ENCODE measurements at places on chromosomes 16 and 17.

DNA sequence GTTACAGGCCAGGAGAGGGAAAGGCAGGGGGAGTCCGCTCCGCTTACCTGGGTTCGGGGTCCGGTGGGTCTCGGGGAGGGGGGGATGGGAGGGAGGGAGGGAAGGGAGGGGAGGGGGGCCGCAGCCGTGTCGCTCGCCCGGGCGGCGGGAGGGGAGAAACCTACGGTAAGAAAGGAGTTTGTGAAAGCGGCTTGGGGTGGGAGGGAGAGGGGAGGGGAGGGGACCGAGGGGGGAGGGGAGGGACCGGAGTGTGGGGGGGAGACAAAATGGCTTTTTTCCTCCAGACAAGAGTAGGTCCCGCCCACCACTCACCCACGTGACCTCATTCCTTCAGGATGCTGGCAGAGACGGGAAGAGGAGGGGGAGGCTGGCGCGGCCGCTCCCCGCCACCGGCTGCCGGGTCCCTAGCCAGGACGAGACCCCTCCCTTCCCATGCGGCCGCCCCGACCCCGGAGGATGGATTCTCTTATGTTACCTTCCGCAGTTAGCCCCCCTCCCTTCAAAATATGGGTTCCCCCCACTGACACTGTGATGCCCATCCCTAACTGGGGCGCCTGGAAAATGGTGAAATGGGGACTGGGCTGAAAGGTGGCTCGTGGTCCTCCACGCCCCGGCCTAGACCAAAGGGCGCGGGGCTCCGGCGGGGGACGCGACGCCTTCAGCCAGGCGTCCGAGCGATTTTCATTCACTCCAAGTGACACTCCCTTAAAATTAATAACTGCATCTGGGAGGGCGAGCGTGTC, at the start of gene PCGF2:
PCGF2 (minus strand) TSS at position 188 of the 743 bp plus-strand sequence. CDS start 7,934 bp downstream, outside the sequence.
- H3K4me1 ChIP-seq = peaks cover 58% of the 10 kb centered on the region
- H3K36me3 ChIP-seq = peaks cover 5% of the 10 kb centered on the region
- peak within 1 kb of the TSS; percentile 66 for H3K27ac ChIP-seq
- peak within 1 kb of the TSS; percentile 85 for H3K4me3 ChIP-seq
- H3K27me3 ChIP-seq = peaks cover 38% of the 10 kb centered on the region
- DNase-seq = no peak

DNA sequence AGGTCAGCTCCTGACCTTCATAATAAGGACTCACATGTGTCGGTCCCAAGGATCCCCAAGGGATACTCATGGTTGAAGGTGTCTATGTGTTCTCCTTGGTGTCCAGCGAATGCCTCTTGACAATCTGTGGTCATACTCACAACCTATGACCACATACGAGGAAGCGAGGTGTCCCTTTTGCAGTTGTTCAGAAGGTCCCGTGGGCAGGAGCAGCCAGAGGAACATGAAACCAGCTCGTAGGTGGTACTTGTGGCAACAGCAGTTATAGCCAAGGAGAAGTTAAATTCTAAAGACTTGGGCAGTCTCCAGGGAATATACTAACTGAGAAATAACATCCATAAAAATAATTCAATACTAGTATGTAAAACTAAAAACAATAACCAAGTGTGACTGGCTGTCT, 685.3 kb downstream of the WWOX start:
- no peak overlapping the region for H3K27ac ChIP-seq
- H3K4me1 ChIP-seq = peaks cover 5% of the 10 kb centered on the region
- DNase-seq = no peak
- H3K27me3 ChIP-seq = no peaks in the 10 kb centered on the region

- DNase-seq = no peak
- H3K27me3 ChIP-seq = no peaks in the 10 kb centered on the region
- no peak overlapping the region for H3K4me3 ChIP-seq
- peaks cover 17% of the 10 kb centered on the region for H3K36me3 ChIP-seq
- H3K27ac ChIP-seq = peak overlapping the region; percentile 68
Measured at GRCh38 chr16:81567987-81568748, 123.6 kb downstream of the CMIP start.

- peaks cover 16% of the 10 kb centered on the region for H3K36me3 ChIP-seq
- peaks cover 6% of the 10 kb centered on the region for H3K4me1 ChIP-seq
- H3K27ac ChIP-seq = no peak overlapping the region
- no peak overlapping the region for H3K4me3 ChIP-seq
- DNase-seq = no peak
Measured at GRCh38 chr16:14131774-14132695, 60.9 kb downstream of the MRTFB start.

GRCh38 chr16:85502357-85502756, 110.8 kb upstream of the GSE1 start:
- no peak overlapping the region for H3K4me3 ChIP-seq
- DNase-seq = no peak
- no peaks in the 10 kb centered on the region for H3K36me3 ChIP-seq

DNA sequence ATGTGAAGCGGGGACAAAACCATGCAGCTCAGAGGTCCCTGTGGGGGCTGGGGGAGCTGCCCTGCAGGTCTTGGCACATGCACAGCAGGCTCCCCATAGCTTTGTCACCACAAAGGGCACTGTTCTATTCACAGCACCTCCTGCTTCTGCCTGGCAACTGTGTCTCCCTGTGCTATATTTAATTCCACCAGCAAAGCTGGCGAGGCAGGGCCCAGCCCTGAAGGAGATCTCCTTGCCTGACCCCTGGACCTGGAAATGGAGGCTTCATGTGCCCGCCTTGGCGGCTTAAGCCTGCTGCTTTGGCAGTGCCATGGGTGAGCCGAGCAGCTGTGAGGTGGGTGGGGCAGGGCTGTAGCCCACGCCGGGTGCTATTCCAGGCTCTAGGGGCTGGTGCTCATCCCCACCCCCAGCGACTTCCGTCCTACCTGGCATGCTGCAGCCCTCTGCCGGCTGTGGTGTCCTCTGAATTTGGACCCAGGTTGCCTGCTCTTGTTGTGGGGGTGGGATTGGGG, 6.8 kb downstream of the LDHD start:
- no peak overlapping the region for H3K27ac ChIP-seq
- H3K36me3 ChIP-seq = no peaks in the 10 kb centered on the region
- no peak for DNase-seq
- peaks cover 74% of the 10 kb centered on the region for H3K27me3 ChIP-seq
- peak overlapping the region; percentile 9 for H3K4me3 ChIP-seq
- peaks cover 39% of the 10 kb centered on the region for H3K4me1 ChIP-seq

DNA sequence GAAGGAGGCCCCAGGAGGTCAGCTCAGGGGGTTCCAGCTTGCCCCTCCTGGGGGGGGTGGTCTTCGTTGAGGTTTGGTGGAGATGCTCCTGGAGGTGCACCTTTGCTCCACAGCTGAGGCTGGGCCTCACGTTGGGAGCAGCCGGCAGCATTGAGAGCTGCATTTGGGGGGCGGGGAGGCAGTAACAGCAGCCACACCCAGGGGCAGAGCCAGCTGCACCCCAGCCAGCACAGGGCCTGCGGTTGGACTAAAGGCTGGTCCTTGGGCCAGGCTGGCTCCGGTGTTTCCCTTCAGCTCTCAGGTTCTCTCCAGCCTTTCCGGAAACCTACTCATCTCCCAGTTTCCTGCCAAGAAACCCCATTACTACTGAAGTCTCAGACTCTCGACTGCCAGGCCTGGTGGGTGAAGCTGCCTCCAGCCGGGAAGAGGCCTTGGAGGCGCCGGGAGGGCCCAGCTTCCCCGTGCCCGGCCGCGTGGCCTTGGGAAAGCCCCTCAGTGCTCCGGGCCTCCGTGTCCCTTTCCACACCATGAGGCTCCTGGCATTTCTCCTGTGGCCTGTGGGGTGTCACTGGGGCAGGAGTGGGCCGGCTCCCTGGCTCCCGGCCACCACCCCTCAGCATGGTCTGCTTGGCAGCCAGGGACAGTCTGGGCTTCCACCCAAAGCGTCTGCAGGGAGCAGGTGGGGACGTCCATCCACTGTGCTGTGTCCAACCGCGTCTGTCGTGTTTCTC, 14.0 kb upstream of the BAIAP2 start:
- H3K4me3 ChIP-seq = no peak overlapping the region
- peaks cover 14% of the 10 kb centered on the region for H3K4me1 ChIP-seq
- no peak overlapping the region for H3K27ac ChIP-seq
- H3K36me3 ChIP-seq = no peaks in the 10 kb centered on the region
- peaks cover 10% of the 10 kb centered on the region for H3K27me3 ChIP-seq
- DNase-seq = no peak

GRCh38 chr16:67930191-67930590, 1.5 kb downstream of the CTRL start:
- H3K27me3 ChIP-seq = no peaks in the 10 kb centered on the region
- DNase-seq = no peak
- peak overlapping the region; percentile 69 for H3K27ac ChIP-seq
- H3K4me1 ChIP-seq = peaks cover 37% of the 10 kb centered on the region
- no peak overlapping the region for H3K4me3 ChIP-seq

DNA sequence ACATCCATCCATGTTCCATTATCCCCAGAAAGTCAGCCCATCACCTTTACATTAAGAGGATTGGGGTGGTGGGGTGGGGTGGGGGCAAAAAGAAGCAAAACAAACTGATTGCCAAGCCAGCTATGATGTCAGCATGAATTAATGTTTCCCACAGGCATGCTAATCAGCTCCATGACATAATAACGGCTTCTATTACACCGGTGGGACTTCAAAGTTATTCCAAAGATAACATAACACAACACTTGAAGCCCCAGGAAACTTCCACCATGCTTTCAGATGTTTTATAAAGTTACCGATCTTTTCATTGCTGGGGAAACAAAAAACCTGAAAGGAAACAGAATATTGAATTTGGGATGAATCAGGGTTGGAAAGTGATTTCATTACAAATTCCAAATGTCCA, 155.9 kb upstream of the IRX5 start:
- no peaks in the 10 kb centered on the region for H3K4me1 ChIP-seq
- H3K4me3 ChIP-seq = no peak overlapping the region
- no peaks in the 10 kb centered on the region for H3K36me3 ChIP-seq
- no peak overlapping the region for H3K27ac ChIP-seq

GRCh38 chr17:64063766-64064224, 43.4 kb upstream of the ICAM2 start:
- H3K27ac ChIP-seq = no peak overlapping the region
- no peak overlapping the region for H3K4me3 ChIP-seq
- H3K4me1 ChIP-seq = peaks cover 40% of the 10 kb centered on the region
- DNase-seq = no peak

DNA sequence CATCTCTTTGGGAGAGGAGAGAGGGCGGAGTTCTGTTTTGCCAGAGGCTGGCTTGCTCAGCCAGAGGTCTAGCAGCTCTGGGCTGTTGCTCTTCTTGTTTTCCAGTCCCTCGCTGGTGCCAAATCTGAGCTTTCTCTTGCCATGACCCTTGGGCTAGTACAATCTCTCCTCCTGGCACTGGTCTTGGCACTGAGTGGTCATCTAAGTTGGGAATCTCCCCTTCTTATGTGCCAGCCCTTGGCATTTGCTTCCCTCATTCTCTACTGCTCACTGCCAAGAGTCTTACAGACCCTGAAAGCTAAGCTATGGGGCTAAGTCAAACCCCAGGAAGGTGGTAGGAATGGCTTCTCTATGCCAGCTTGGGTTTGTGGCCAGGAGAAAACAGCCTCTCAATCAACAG, 148.6 kb downstream of the SHISA6 start:
- H3K4me1 ChIP-seq = no peaks in the 10 kb centered on the region
- no peak for DNase-seq
- no peak overlapping the region for H3K4me3 ChIP-seq
- H3K27me3 ChIP-seq = no peaks in the 10 kb centered on the region
- no peak overlapping the region for H3K27ac ChIP-seq
